ENCODE measurements at places on chromosomes 3 and 15. TPM values are rescaled to one million over a fixed set of nuclear protein-coding genes. Genes with fewer than 3 reads are reported as not detected.

The KLHDC8B gene
- total RNA-seq: 3.2 TPM

The THRB gene
- 0.69 TPM for total RNA-seq

The TP63 gene
- total RNA-seq: 0.06 TPM

The LRRN1 gene
- not detected for total RNA-seq

The ZPLD1 gene
- 0.11 TPM for total RNA-seq

The IL16 gene
- total RNA-seq: 0.50 TPM

The LARP6 gene
- 75.6 TPM for total RNA-seq

The THAP10 gene
- 3.3 TPM for total RNA-seq

The ACY1 gene
- total RNA-seq: 105 TPM

The GOLGA6B gene
- total RNA-seq: 0.18 TPM

The RAF1 gene
- total RNA-seq: 110 TPM

GRCh38 chr3:108448593-108448992 lies 61.8 kb downstream of the MYH15 start:
- DNase-seq: no peak

- no peak for DNase-seq
These were observed 104.2 kb downstream of the FBXL22 start for GRCh38 chr15:63701365-63701764.

- DNase-seq: no peak
These were observed 23.7 kb downstream of the CCDC80 start for GRCh38 chr3:112617285-112617684.

DNA sequence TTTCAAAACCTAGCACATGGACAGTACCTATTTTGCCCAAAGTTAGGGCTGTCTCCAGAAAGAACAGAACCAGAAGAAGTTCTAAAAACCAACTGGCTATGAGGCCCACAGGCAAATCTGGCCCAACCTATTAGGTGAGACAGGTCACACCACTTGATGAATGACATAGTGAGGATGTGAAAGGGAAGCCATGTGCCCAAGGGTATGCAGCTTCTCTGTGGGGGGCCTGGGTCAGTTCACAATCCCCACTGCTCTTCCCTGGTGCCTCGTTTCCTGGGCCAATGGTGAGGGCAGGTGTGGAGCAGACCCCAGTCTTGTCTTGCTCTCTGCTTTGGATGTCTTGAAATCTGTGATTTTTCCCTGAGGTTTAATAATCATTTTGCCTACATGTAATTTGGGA lies 8.9 kb downstream of the INSYN1 start:
- no peak for DNase-seq

- no peak for DNase-seq
These were observed 48.3 kb downstream of the MEF2A start for GRCh38 chr15:99613887-99614647.

- DNase-seq: peak; percentile 21
These were observed 567 bp downstream of the TICRR start for GRCh38 chr15:89575656-89576416.

DNA sequence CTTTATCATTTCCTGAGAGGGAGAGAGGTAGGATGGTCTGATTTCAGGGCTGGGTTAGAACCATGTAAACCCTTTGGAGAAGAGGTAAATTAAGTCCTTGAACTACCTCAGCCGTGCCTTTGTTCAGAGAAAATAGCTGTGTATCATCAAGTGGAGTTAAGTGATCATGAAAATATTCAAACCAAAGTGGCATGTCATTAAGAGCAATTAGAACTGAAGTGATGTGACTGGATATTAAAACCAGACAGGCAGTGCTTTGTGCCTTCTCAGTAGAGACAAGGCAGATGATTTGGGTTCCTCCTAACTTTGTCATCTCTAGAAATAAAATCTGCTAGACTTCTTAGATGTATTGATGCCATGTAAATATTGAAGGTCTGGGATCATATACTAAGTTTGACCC lies 171.5 kb downstream of the IL5RA start:
- DNase-seq: no peak

- no peak for DNase-seq
These were observed 77.5 kb downstream of the FBLN2 start for GRCh38 chr3:13626396-13626795.

- DNase-seq: peak; percentile 52
These were observed 22.0 kb downstream of the COL6A6 start for GRCh38 chr3:130539005-130539404.

- no peak for DNase-seq
These were observed 108.1 kb downstream of the PGPEP1L start for GRCh38 chr15:98899272-98900021.

DNA sequence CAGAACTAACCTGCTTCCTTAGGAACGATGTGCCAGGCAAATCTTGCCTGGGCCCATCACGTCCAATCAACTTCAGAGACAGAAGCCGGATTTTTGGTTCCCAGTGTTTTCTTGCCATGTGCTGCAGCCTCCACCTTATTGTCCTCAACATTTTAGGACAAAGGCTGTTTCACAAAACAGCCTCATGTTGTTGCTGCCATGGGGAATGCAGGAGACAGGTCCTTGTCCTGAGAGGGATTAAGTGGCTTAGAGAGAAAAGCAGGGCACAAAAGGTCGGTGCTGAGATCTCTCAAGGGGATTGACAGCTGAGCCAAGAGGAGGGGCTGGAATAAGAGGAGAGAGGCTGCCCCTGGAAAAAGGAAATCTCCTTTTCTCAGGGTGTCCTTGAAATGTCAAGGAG lies 11.3 kb upstream of the NMNAT3 start:
- DNase-seq: no peak

DNA sequence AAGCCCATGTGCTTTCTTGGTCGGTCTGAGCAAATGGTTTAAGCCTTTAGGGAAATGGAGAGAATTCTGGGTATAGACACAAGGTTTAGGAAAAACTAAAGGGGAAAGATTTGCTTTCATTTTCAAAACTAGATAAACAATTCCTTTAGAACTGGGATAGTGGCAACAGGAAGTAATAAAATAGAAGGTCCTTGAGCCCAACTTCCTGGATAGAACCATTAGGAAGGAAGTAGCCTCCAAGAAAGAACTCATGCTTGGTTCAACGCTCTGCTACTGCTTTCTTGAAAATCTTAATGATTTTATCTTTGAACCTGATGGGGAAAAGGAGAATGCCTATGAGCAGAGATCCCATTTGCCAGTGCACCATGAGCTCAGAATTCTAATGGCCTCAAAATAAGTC lies 147.0 kb upstream of the THRB start:
- DNase-seq: no peak

DNA sequence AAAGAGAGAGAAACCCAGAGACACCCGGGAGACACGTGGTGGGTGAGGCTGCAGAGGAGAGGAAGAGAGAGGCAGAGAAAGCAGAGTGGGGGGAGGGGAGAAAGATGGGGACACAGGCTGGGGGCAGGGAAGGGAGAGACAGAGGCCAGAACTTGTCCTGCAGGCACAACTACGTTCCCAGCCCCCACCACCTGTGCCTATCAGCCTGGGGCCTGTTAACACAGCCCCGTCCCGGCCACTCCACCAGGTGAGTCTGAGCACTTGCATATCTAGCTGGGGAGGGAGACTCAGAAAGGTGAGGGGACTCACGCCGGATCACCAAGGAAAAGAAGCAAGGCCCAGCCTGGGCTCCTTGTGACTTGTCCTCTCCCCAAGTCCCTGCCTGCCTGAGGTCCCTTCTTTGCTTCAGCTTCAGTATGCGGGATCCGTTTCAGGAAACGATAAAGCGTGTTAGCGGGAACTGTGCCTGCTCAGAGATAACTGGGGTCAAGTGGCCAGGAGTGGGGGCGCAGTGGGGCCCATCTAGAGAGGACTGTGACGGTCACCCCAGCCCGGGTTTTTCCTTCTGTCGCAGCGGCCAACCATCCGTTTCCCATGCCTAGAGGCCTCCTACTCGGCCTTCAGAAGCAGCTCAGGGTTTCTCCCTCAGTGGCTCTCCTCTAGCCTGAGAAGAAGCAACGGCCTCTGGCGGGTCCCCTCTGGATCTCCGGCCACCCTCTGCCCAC lies 10.3 kb downstream of the LINGO1 start:
- no peak for DNase-seq

DNA sequence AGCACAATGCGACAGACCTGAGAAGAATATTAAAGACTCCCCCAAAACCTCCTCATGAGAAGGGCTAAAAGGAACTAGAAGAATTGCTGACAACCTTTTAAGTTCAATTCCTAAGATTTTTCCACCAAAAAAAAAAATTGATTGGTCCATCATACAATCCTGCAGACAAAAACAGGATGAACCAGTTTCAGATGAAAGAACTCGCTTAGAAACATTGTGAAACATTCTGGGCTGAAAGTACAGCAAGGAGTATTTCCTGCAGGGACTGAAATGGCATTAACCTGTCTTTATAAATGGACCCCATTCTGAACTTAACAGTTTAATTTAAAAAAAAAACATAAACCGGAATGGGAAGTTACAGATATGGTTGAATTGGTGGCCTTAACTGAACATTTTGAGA lies 96.0 kb upstream of the FAM174B start:
- DNase-seq: no peak

- DNase-seq: peak; percentile 25
These were observed 210.9 kb upstream of the TOPAZ1 start for GRCh38 chr3:44030687-44031305.

DNA sequence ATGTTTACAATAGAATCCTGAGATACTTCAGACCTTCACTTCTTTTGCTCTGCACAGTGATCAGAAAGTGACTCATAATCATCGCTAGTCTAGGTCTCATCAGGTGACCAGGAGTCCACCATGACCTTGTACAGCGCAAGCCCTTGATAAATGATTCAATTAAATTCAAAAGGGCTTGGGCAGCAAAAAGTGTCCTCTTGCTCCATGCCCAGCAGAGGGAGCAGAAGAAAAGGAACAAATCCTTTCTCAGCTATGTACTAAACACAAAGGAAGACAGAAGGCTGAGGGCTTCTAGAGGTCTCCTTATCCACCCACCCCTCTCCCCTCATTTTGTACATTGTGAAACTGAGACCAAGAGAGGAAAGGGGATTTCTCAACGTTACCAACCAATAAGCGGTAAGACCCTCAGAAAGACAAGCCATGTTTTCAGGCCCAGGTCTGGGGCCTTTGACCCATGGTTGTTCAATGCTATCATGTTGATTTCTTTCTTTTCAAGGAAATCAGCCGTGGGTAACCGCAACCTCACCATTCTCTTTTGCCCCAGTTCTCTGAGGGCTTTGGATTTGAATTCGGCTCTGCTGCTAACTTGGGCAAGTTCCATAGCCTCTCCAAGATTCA lies 74.8 kb downstream of the AQP9 start:
- peak; percentile 39 for DNase-seq

- no peak for DNase-seq
These were observed 4.8 kb upstream of the ARPIN start for GRCh38 chr15:89917442-89918101.

- DNase-seq: no peak
These were observed 47.5 kb downstream of the CHL1 start for GRCh38 chr3:244041-244440.

GRCh38 chr3:37301980-37302708 lies 127.8 kb upstream of the LRRFIP2 start:
- DNase-seq: no peak

DNA sequence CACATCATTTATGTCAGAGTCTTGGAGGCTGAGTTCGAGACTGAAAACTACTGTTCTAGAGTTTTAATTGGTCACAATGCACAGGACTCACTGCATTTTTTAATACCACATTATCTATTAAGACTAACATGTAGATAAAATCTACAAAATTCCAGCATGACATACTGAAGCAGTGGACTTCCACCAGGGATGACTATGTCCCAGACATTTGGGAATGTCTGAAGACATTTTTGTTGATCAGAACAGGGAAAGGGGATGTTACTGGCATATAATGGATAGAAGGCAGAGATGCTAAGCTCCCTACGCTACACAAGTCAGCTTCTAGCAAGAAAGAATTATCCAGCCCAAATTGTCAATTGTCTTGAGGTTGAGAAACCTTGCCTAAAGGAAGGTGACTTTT lies 419.0 kb upstream of the TGFBR2 start:
- no peak for DNase-seq

GRCh38 chr3:59082106-59082505 lies 32.3 kb upstream of the CFAP20DC start:
- no peak for DNase-seq

DNA sequence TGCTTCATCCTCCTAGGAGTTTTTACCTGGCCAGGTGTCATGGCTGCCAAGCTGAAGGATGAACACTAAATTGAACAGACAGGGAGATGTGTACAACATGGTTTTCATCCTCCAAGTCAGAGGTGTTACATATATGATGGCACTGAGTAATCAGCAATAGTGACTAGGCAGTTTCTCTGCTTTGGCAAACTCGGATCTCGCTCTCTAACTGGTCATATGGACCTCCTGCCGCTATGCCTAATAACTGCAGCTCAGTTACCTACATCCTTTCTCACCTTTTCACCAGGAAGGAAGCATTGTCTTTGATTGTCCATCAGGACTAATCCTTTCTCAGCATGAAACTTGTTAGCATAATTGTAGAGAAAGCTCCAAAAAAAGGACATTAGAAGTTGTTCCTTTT lies 175.9 kb upstream of the PLSCR5 start:
- no peak for DNase-seq

- DNase-seq: no peak
These were observed 28.4 kb upstream of the ST3GAL6 start for GRCh38 chr3:98734735-98735134.
